Urinary bladder (tissue), 4 donors: ENCODE measurements at places on chromosomes 2 and 18. TPM values are rescaled to one million over a fixed set of nuclear protein-coding genes. Genes with fewer than 3 reads are reported as not detected.

GRCh38 chr18:62327977-62328376 lies 2.9 kb downstream of the TNFRSF11A start:
- no peak for DNase-seq

GRCh38 chr2:15889442-15890123 lies 50.8 kb upstream of the MYCN start:
- DNase-seq = no peak

GRCh38 chr2:37920570-37920969 lies 4.5 kb upstream of the RMDN2 start:
- no peak for DNase-seq

DNA sequence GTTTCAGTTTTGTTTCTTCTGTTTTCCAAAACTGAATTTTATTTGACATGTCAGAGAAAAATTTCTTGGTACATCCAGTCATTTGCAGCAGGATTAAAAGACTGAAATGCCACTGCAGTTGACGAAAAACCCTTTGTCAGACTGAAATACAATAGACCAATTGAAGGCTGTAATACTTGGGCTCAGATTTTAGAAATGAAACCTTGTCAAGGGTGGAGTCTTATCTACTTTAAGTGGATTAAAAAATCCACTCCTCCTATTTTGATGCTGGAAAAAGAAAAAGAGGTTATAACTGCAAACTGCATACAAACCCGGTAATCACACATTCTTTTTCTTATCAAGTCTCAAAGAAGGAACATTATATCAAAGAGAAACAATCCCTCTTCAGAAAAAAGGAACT lies 80.2 kb upstream of the NEUROD1 start:
- DNase-seq = no peak

DNA sequence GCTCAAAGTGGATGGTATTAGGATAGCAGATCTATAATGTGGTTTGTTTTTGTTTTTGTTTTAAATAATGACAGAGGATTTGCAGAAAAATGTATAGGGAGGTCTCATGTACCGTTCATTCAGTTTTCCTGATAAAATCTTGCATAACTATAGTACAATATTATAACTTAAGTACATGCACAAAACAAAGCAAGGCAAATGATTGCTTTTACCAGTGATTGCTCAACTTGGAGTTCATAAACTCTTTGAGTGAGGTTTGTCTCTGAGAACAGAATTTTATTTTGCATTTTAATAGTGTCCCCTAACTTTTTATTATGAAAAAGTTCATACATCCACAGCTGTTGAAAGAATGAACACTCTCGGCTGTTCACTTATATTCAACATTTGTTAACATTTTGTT lies 96.6 kb downstream of the MAP4K4 start:
- no peak for DNase-seq

GRCh38 chr2:102826904-102827303 lies 65.1 kb downstream of the TMEM182 start:
- no peak for DNase-seq

DNA sequence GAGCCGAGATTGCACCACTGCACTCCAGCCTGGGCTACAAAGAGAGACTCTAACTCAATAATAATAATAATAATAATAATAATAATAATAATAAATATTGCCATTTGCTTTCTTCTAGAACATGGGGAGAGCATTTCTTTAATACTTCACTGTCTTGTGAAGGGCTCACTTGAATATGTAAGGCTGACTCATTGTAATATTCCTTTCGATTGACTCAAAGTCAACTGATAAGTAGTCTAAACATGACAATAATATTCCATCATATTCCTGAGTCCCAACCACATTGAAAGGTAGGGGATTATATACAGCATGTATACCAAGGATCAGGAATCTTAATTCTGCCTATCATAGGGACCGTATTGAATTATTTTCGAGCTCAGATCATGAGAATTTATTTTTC lies 949.2 kb downstream of the DSC3 start:
- no peak for DNase-seq

The ATOH8 gene
- 18.3 TPM for total RNA-seq

The RAB31 gene
- total RNA-seq = 37.1 TPM

The LOXHD1 gene
- total RNA-seq = 1.2 TPM

The CROCC2 gene
- total RNA-seq = not detected
